ENCODE measurements at places on chromosomes 11 and 22.

DNA sequence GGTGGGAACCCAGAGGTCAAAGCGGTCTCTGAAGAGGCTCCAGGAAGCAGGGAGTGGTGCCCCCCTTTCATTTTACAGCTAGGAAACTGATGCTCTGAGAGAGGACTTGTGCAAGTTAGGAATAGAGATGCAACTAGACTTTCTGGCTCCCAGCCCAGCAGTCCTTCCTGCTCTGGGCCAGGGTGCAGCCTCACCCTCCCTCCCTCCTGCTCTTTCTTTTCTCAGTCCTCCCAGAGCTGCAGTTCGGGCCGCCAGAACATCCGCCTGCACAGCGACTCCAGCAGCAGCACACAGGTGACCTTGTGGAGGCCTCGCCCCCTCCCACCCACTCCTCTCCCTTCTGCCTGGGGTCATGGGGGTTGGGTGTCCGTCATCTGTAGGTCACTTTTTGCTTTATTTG, 51.5 kb downstream of the LHFPL7 start:
- DNase-seq = no peak

- DNase-seq = no peak
Observed at GRCh38 chr11:92670308-92670890, 299.1 kb upstream of the MTNR1B start.

- no peak for DNase-seq
Observed at GRCh38 chr22:20086101-20086599, 6.1 kb downstream of the DGCR8 start.

DNA sequence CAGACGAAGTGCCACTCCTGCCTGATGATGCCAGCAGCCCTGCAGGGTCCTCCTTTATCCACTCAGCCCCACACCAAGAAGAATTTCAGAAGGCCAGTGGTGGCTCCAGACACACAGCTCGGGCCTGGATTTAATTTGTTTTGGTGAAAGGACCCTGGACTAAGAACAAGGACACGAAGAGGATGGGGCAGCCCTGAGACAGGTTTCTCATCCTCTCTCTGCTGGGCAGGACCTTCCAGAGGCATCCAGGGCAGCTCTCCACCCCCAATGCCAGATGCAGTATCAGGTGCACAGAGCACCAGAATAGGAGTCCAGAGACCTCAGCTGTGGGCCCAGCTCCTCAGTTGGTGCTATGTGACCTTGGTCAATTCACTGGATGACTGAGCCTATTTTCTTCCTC, 72.0 kb downstream of the TRIM29 start:
- peak; percentile 22 for DNase-seq

- DNase-seq = no peak
Observed at GRCh38 chr22:43983808-43984207, 28.6 kb downstream of the SAMM50 start.

DNA sequence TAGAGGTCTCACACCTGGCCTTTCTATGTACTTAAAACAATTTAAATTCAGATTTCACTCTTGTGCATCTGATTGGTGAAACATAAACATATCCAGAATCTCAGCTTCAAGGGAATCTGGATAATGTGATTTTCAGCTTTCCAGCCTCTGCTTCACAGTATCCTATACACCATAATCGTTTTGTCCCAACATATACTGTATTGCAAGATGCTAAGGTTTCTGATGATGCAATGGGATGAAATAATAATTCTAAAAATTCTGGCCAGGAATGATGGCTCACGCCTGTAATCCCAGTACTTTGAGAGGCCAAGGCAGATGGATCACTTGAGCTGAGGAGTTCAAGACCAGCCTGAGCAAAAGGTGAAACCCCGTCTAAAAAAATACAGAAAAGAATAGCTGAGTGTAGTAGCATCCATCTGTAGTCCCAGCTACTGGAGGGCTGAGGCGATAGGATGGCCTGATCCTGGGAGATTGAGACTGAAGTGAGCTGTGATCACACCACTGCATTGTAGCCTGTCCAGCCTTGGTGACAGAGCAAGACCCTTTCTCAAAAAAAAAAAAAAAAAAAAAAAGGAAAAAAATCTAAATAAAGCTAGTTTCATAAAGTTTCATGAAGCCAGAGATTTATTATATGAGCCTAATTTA, 41.0 kb upstream of the CTSC start:
- DNase-seq = no peak

DNA sequence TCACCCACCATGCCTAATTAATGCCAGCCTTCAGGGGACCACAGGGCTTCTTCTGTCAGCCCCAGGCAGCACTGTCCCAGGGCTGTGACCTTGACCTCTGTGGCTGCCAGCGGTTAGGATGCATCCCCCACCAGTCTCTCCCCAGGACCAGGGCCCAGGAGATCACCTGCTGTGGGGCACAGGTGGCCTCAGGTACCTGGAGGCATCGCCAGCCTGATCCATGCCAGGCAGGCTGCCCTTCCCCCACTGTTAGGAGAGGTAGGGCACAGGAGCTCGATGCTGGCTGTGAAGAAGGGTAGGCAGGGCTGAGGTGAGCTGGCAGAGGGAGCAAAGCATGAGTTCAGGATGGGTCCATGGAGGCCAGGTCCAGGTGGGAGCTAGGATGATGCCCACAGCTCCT, 16.7 kb upstream of the MDK start:
- no peak for DNase-seq

GRCh38 chr22:29629903-29630516, 26.6 kb downstream of the NF2 start:
- DNase-seq = no peak

DNA sequence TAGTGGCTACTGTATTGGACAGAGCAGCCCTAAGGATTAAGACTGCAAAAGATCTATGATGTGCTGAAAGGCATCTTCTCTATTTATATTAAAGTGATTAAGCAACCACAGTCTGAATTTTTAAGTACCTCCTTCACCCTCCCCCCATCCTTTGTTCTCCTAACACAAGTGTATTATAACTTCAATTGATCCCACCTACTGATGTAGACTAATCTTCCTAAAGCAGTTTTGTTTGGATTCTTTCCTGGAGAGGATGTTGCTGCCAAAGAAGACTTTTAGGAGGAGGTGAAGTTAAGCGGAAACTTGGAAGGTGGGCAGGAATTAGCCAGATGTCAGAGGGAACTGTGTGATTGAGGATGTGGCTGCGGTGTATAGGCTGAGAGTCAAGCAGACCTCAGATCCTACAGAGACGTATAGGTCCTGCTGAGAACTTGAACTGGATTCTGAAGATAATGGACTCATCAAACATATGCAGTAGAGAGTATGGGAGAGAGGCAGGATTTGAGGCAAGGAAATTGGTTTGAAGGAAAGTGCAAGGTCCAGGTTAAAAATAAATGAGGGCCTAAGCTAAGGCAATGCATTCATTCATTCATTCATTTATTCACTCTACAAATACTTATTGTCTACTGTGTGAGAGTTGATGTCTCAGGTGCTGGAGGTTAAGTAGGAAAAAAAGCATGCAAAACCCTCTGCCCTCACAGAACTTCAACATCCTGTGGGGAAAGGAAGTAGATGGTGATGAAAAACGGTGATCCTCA, 5.2 kb upstream of the RASSF10 start:
- no peak for DNase-seq

DNA sequence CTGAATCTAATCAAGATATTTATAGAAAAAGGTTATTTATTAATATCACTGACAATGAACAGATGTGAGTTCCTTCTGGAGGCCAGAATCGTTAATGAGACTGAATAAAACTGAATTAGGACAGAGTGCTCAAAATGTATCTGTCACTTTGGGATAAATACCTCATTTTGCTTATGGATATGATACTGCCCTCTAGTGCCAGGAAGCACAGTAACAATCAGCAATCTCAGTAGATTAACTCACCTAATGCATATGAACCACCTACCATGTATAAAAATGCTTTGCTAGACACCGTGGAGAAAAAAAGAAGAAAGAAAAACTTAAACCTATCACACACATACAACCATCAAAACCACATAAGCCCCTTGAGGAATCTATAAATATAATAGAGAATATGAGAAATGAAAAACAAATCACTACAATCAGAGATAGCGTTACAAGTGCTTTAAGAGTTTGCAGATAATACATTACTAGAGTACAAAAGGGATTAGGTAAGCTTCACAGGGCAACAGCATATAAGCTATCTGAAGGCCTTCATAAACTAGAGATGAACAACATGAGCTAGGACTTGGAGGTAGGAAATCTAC, 117.4 kb downstream of the SGSM3 start:
- DNase-seq = no peak

GRCh38 chr11:129267716-129268115, 75.6 kb upstream of the ARHGAP32 start:
- DNase-seq = no peak

DNA sequence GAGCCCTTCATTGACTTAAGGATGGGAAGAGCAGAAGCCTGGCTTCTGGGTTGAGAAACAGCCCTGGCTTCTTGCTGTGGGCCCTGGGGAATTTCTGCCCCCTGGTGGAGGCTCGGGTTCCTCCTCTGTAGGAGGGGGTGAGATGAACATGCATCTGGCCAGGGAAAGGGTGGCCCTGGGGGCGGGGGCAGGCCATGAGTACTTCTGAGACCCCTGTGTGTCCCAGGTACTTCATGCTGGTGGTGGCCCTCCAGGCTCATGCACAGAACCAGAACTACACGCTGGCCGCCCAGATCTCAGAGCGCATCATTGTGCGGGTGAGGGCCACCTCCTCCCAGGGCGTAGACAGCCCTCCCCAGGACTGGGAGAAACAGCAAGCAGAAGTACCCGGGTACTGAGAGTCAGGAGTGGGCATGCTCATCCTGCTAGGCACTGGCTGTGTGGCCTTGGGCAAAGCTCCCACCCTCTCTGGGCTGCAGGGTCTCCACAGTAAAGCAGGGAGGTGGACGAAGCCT, 15.8 kb downstream of the TMEM258 start:
- DNase-seq = peak; percentile 87

- no peak for DNase-seq
Observed at GRCh38 chr22:37751449-37752188, 54.8 kb downstream of the TRIOBP start.

DNA sequence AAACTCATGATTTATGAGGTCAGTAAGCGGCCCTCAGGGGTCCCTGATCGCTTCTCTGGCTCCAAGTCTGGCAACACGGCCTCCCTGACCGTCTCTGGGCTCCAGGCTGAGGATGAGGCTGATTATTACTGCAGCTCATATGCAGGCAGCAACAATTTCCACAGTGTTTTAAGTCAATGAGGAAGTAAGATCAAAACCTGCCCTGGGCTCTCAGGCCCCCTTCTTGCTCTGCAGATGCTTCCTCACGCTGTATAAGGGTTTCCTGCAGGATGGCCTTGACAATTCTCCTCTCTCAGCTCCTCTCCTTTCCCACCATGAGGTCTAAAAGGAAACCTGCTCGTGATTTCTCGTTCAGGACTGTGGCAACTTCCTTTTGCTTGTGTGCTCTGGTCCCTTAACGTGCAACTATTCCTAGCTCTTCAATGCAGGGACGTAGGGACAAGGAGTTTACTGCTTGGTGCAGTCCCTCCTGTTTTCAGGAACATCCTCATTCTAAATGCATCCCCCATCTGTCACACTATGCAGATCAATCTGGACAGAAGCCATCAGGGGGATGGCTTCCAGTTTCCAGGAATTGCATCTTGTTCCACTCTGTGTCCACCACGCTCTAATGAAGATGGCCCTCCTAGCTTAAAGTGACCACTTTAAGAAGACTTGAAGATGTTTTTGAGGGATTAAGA, 64.3 kb upstream of the IGLL5 start:
- no peak for DNase-seq

DNA sequence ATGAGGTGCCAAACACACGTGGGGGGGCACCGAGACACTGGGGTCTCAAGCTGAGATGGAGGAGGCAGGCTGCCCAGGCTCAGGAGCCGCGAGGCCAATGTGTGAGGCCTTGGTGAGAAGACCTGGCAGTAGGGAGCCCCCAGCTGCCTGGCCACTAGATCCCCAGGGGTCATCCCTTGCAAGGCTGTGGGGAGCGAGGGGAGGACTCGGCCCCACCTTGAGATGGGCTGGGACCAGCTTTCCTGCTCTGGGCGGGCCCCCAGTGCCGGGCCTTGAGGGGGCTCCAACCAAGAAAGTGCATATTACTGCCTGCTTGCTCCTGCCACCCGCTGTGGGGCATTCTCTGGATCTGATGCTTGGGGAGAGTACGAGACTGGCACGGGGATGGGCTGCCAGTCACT, 107.0 kb downstream of the CTTN start:
- DNase-seq = no peak

GRCh38 chr11:107202241-107202640, 184.0 kb upstream of the GUCY1A2 start:
- DNase-seq = no peak

GRCh38 chr11:123354371-123354975, 75.6 kb upstream of the GRAMD1B start:
- DNase-seq = no peak

DNA sequence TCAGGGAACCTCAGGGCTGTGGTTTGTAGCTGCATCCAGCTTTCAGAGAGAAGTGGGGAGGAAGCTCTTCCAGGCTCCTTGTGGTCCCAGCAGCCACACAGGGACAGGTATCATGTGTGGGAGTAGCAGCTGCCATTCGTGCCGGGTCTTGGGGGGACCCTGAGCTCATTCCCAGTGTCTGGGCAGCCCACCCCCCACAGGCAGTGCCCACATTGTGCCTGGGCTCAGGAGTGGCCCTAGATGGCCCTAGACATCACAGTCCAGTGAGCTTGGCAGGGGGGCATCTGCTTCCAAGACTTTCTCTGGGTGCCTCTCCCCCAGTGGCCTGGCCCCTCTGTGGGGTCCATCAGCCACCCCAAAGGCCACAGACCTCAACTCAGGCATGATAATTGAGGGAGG, 619.7 kb downstream of the BRD1 start:
- peak; percentile 6 for DNase-seq

- DNase-seq = peak; percentile 85
Observed at GRCh38 chr11:65588199-65589054, 7.2 kb downstream of the KCNK7 start.

GRCh38 chr11:95682552-95682951, 107.0 kb downstream of the FAM76B start:
- no peak for DNase-seq

GRCh38 chr11:72141066-72141465, 5.5 kb downstream of the FOLR3 start:
- DNase-seq = no peak

DNA sequence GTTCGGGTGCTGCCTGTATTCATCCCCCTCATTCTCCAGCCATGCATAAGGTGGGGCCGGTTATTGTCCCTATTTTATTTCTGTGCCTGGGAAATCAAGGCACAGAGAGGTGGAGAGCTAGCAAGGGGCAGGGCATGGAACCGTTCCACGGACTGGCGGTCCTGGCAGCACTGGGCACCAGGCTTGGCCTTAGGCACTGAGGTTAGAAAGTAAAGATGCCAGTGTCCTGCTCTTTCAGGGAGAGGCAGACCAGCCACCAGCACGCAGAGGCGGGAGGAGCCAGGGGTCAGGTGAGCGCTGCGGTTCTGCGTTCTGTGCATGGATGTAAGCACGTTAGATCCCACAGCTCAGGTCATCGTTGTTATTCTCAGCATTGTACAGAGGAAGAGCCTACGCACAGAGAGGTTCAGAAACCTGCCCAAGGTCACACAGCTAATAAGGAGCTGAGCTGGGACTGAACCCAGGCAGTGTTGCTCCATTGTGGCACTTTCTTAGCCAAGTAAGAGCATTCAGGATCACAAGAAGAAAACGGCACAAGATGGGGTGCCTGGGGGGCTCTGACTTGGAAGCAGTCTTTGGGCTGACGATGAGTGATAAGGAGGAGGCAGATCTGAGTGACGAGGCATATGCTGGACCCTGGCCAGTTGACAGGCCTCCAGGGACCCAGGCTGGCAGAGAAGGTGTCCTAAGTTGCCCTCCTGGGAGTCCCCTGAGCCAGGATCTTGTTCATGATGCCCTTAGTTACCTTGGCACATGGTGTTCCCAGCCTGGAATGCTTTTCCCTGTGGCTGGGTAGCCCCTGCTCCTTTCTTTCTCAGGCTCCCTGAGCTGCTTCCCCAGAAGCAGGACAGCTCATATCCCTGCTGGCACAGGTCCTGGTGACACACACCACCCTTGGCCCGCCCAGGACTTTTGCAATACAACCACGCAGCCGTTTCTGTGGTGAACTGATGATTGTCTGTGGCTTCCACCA, 41.1 kb downstream of the OSBPL5 start:
- DNase-seq = no peak

Data from activated CD8-positive, alpha-beta memory T cell treated with anti-CD3 and anti-CD28 coated beads, Interleukin-2, amount 50 U/mL, for 48 hours (primary cell).